ENCODE measurements at places on chromosomes 12 and 14. TPM values are rescaled to one million over a fixed set of nuclear protein-coding genes. Genes with fewer than 3 reads are reported as not detected.
A peak's percentile ranks its signal among the peaks of the same experiment; 100 is the strongest.

GRCh38 chr14:76640923-76641395 lies 120.3 kb upstream of the VASH1 start:
- DNase-seq: no peak

GRCh38 chr12:106269150-106269771 lies 21.4 kb upstream of the CKAP4 start:
- DNase-seq: no peak

DNA sequence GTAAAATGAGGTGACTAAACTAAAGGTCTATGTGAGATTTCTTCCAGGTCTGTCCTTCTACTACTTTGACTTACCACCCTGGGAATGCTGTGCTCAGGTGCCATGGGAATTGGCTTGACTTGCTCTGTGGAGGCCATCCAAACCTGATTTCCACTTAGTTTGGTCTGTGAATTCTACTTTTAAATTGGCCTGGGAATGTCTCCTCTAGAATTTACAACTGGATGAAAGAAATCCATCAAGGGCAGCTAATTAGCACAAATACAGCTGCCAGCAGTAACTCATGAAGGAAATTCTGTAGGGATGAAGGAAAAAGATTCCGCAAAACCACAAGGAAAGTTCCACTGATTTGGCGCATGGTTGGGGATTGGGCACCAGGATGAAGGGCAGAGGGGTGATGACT lies 31.7 kb upstream of the FRMD6 start:
- DNase-seq: no peak

DNA sequence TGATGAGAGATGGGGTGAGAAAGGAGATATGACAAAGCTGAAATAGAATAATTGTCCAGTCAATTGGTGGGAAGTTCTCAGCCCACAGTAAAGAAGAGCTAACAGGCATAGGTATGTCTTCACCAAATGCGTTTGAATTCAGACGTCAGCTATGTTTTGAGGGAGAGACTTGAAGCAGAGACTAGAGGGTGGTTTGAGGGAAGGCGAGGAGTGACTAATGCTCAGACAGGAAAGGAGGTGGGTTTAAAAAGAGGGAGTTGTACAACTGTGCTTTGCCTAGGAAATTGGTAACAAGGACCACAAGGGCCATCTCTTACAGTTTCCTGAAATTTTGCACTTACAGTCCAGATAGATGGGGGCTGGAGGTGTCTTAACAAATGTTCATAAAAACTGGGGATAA lies 6.4 kb downstream of the JKAMP start:
- no peak for DNase-seq

GRCh38 chr12:47302111-47302671 lies 222.4 kb upstream of the AMIGO2 start:
- DNase-seq: no peak

DNA sequence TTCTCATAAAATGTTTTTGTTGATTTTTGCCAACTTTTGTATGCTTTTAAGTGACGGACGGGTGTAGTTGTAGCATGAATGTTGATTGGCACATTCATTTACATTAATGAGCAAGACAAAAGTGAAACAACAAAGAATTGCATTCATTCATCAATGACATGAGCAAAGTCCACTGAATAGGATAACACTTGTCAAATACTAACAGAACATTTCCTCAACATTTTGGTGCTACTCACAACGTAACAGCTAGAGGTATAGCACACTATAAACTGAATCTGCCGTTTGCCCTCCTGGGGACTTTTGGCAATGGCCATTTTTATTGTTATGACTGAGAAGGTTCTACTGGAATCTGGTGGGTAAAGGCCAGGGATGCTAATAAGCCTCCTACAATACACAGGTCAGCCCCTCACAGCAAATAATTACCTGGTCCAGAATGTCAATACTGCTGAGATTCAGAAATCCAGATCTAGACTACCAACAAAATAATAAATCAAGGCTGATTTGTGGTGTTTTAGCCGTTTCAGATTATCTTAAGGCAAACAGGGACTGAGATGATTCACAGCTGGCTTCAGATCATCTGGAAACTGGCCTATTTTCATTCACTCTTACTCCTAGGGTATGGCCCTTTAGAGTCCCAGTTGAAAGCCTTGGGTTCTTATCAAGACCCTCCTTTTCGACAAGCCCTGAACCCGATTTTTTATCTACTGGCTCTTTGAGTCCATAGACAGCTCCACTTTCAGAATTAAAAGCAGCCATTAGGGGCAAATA lies 22.5 kb upstream of the CDKN3 start:
- DNase-seq: no peak

DNA sequence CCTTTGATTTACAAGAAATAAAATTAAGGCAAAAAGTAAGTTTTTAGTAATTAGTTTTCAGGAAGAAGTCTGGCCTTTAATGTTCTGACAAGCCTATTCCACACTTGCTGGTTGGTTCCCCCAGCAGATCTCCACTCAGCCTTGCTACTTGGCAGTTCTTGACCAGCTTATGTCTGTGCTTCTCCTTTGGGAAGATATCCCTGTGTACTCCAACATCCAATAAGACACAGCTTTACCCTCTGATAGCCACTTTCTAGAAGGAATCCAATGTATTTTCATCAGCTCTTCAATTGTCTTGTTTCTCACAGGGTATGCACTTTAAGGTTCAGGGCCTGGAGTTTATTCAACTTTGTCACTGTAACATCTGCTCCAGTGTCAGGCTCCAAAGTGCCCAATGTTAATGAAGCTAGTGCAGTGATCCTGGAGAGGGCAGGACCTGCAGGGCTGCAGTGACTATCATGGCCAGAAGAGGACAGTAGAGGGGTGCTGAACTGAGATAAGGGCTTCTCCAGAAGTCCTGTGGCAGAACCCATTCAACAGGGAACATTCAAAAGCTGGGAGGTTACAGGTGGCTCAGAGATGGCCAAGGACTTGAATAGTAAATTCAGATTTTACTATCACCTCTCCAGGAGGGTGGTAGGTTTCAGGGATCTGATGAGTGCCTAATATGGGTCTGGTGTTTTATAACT lies 22.9 kb downstream of the JKAMP start:
- DNase-seq: peak; percentile 87

GRCh38 chr14:63383776-63384367 lies 65.1 kb upstream of the GPHB5 start:
- DNase-seq: no peak

GRCh38 chr12:118219772-118220171 lies 83.8 kb downstream of the PEBP1 start:
- DNase-seq: no peak

DNA sequence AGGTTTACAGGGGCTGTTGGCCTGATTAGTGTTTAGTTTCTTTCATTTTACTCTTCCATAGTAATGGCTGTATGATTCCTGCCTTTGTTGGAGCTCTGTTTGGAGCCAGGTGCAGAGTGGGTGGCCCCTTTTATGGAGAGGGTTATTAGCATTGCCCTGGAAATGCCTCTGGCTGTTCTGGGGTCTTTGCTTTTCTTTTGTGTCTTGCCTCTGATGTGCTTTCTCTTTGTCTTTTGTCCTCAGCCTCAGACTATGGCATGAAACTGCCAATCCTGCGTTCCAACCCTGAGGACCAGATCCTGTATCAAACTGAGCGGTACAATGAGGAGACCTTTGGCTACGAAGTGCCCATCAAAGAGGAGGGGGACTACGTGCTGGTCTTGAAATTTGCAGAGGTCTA lies 6.9 kb downstream of the MLEC start:
- DNase-seq: no peak

DNA sequence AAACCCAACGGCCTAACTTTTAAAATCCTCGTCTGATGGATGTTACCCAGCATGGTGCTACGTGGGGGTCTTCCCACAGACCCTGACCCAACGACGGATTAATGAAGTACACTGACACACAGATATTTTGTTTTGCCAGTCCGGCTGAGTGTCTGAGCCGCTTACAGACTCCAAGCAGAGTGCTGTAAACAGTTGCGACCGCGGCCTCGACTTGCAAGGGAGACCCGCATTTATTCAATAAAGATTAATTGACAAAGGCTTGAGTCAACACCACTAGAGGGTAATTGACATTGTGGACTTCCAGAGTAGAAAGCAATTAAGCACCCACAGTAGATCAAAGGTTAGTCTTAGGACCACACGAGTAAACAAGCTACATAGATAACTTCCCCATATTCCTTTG lies 1042.4 kb downstream of the AACS start:
- DNase-seq: no peak

DNA sequence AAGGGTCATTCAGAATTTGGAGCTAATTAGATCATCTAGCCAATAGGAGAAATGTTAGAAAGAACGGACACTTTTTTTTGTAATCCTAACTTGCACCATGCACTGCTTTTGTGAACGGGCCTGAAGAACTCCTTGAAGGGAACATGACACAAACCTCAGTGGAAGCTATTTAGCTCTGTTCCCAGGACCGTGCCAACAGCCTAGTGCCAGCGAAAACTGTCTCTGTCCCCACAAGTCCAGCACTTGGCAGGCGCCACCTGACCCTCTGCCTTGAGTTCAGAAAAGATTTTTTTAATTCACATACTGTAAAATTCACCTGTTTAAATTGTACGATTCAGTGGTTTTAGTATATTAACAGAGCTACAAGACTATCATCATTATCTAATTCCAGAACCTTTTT lies 31.3 kb upstream of the KCNA5 start:
- DNase-seq: no peak

- DNase-seq: no peak
These were observed 6.9 kb upstream of the COPS7A start for GRCh38 chr12:6716874-6717437.

DNA sequence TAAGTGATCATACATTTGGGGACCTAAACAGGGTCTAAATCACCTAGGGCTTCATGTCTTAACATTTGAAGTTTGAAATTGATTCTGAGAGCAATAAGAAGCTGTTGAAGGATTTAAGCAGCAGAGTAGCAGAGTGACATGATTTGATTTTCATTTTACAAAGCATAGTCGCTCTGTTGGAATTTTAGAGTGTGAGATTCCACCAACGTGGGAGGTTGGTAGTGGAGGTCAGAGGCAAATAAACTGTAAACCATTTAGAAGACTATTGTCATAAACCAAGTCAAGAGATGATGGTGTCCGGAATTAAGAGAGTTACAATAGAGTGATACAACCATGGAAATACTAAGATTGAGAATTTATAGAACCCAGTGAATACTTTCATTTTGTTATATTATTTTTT lies 52.7 kb upstream of the ZDHHC17 start:
- DNase-seq: no peak

GRCh38 chr14:51562816-51563215 lies 88.9 kb upstream of the FRMD6 start:
- no peak for DNase-seq

GRCh38 chr12:61018571-61018970 lies 1241.6 kb upstream of the USP15 start:
- no peak for DNase-seq

ANGEL1 gene
- 13.6 TPM for total RNA-seq

GLIPR1L2 gene
- not detected for total RNA-seq

OR4E2 gene
- not detected for total RNA-seq

MGP gene
- not detected for total RNA-seq

PDE3A gene
- 1.3 TPM for total RNA-seq

PTPN11 gene
- total RNA-seq: 68.7 TPM

B4GALNT1 gene
- total RNA-seq: 83.9 TPM

AGAP2 gene
- 45.5 TPM for total RNA-seq

UNC79 gene
- total RNA-seq: 29.5 TPM

ADGRD1 gene
- total RNA-seq: 0.96 TPM

Data from glutamatergic neuron (in vitro differentiated cells).